ENCODE measurements at places on chromosomes 1 and 21.

- no peak for DNase-seq
Measured at GRCh38 chr1:119068427-119068826, 72.0 kb downstream of the WARS2 start.

DNA sequence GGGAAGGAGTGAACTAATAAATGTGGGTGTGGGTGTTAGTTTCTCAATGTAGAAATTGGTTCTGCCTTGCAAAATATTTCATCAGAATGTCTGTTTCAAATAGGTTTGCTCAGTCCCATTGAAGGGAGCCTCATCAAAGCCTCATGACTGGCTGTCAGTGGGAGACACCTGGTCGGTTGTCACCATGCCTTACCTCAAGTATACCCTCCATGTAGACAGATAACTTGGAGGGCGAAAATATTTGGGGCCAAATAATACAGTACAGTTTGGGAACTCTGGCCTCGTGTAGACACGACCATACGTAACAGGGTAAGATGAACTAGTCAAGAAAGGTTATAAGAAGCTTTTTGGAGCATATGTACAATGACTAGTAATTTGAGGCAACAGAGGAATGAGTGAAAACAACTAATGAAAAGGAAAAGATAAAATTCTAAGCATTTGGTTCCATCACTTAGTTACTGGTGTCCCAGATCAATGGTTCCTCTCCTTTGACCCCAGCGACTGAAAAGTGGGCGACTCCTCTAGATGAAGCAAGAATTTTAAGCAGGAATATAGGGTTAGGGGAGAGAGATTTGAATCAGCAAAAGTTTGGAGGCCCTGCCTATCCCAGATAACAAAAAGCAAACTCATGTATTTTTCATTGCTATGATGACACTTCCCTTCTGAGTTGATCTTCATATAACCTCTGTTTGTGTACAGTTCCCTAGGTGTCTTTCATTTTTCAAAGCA is 163.9 kb downstream of the LRRC40 start:
- DNase-seq: no peak

- DNase-seq: no peak
Measured at GRCh38 chr1:54384918-54385726, 21.1 kb downstream of the SSBP3 start.

DNA sequence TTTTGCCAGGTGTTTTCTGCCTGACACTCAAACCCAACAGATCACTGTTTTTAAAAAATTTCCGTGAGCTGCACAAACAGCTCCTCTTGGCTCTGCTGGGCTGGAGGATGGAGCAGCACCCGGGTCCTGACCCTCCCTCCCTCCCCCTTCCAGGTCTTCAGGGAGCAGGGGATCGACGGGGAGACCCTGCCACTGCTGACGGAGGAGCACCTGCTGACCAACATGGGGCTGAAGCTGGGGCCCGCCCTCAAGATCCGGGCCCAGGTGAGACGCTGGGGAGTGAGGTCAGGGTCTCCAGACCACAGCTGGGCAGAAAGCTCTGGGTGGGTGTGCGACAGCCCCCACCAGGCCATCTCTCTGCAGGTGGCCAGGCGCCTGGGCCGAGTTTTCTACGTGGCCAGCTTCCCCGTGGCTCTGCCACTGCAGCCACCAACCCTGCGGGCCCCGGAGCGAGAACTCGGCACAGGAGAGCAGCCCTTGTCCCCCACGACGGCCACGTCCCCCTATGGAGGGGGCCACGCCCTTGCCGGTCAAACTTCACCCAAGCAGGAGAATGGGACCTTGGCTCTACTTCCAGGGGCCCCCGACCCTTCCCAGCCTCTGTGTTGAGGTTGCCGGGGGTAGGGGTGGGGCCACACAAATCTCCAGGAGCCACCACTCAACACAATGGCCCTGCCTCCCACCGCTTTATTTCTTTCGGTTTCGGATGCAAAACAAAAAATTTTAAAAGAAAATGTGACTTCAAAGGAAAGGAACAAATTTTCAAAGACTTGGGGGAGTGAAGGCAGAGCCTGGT is 15.3 kb downstream of the NOC2L start:
- no peak for DNase-seq

DNA sequence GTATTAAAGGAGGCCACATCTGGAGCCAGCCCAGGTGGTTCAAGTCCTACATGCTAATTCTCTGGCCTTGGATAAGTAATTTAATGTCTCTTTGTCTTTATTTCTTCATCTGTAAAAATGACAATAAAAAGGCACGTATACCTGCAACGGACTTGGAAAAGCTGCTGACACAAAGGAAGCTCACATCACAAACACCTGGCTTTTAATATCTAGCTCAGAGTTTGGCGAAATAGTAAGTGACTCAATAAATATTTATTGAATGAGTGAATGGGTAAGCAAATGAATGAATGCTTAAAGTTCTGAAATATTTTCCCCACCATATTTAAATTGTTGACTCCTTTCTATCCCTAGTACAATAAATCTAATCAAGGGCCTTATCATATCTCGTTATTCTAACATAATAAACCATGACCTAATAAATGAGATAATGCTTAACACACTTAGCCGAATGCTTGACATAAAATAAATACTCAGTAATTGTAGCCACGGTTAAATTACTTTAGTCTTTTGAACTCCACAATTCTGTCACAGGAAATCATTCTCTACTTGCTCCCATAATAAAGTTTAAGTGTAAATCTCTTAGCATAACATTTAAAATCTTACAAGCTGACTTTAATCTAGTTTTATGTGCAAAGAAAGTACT is 74.7 kb upstream of the PALMD start:
- no peak for DNase-seq

- no peak for DNase-seq
Measured at GRCh38 chr1:226529891-226530290, 18.7 kb upstream of the STUM start.

GRCh38 chr1:162214202-162214601 is 144.7 kb downstream of the NOS1AP start:
- no peak for DNase-seq

DNA sequence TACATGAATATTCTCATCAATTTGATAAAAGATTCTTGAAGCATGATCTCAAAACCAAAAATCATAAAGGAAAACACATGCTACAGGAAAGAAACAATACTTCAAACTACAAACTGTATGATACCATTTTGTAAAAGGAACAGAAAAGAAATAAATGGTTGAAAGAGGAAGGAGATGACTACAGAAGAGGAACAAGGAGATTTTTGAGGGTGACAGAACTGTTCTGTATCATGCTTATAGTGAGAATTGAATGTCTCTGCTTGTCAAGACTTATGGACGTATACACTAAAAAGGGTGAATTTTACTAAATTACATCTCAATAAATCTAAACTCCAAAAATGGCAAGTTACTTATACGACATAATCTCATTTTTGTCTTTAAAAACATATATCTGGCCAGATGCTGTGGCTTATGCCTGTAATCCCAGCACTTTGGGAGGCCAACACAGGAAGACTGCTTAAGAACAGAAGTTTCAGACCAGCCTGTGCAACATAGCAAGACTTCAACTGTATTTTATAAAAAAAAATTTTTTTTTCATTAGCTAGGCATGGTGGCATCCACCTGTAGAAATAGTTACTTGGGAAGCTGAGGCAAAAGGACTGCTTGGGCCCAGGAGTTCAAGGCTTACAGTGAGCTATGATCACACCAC is 125.4 kb downstream of the EIF4G3 start:
- no peak for DNase-seq

- no peak for DNase-seq
Measured at GRCh38 chr1:64984737-64985136, 18.4 kb upstream of the JAK1 start.

Data from left cardiac atrium (tissue), 4 donors.